T-helper 1 cell (primary cell): ENCODE measurements at places on chromosomes 12 and 14.

- DNase-seq = no peak
Measured at GRCh38 chr12:93530358-93530757, 42.1 kb upstream of the SOCS2 start.

GRCh38 chr12:49296034-49296835 lies 1.3 kb downstream of the PRPH start:
- peak; percentile 53 for DNase-seq

- no peak for DNase-seq
Measured at GRCh38 chr12:23359975-23360701, 589.3 kb downstream of the SOX5 start.

GRCh38 chr12:91778938-91779400 lies 366.7 kb downstream of the BTG1 start:
- peak; percentile 4 for DNase-seq

GRCh38 chr12:131076791-131077747 lies 123.4 kb downstream of the ADGRD1 start:
- no peak for DNase-seq

GRCh38 chr12:64455506-64455905 lies 3.6 kb downstream of the TBK1 start:
- DNase-seq = no peak
